ENCODE measurements at places on chromosomes 7 and 10. TPM values are rescaled to one million over a fixed set of nuclear protein-coding genes. Genes with fewer than 3 reads are reported as not detected.
A peak's percentile ranks its signal among the peaks of the same experiment; 100 is the strongest.

DNA sequence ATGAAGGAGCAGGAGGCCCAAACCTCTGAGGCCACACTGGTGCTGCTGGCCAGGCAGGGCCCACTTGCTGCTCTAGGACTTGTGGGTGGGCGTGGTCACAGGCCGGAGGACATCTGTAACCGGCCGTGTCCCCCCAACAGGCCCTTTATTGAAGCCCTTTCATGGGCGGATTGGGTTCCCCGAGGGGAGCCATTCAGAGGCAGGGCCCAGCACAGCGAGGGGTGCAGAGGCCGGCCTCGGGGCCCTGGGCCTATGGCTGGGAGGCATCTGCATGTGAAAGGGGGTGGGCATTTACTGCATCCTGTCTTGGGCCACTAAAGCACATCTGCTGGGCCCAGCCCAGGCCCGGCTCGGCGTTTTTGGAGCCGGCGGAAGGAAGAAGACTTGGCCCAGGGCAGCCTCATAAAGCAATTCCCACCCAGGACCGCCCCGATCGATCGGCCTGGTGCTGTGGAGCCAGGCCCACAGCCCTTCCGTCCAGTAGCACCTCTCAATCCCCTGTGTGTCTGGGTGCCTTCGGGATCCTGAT lies 8.4 kb downstream of the LHPP start:
- peak; percentile 81 for DNase-seq

DNA sequence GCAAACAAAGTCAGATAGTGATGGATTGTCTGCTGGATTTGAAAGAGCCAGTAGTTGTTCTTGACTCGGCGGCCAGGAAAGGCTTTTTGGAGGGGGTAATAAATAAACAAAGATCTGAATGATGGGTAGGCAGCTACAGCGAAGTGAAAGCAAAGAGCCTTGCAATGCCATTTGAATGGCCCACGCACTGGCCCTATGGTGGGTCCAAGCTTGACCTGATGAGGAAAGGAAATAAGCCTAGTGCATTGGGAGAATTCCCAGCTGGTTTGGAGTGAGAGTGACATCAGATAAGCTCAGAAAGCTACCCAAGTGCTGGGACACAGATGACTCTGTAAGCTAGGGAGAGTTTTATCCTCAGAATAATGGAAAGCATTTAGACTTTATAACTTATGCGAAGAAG lies 365.2 kb downstream of the PLXDC2 start:
- DNase-seq = no peak

Gene VPS37D
- 7.5 TPM for total RNA-seq

Gene ASB10
- total RNA-seq = not detected

- no peak for DNase-seq
These were observed 295.4 kb downstream of the GRID1 start for GRCh38 chr10:86071145-86071544.

GRCh38 chr10:114953047-114953446 lies 15.1 kb downstream of the TRUB1 start:
- no peak for DNase-seq

GRCh38 chr7:49001610-49002033 lies 77.3 kb downstream of the CDC14C start:
- peak; percentile 68 for DNase-seq

GRCh38 chr10:110348336-110348735 lies 43.6 kb upstream of the SMNDC1 start:
- DNase-seq = no peak

- no peak for DNase-seq
These were observed 23.7 kb upstream of the EGFR start for GRCh38 chr7:54995166-54995565.

Gene EPHA1
- total RNA-seq = 162 TPM

- DNase-seq = no peak
These were observed 803.0 kb downstream of the GRM8 start for GRCh38 chr7:126449611-126450268.

All from WTC11 (cell line).